ENCODE measurements at places on chromosomes 2 and 18.

GRCh38 chr2:111638274-111638877 is 245.6 kb downstream of the ANAPC1 start:
- no peak for DNase-seq

DNA sequence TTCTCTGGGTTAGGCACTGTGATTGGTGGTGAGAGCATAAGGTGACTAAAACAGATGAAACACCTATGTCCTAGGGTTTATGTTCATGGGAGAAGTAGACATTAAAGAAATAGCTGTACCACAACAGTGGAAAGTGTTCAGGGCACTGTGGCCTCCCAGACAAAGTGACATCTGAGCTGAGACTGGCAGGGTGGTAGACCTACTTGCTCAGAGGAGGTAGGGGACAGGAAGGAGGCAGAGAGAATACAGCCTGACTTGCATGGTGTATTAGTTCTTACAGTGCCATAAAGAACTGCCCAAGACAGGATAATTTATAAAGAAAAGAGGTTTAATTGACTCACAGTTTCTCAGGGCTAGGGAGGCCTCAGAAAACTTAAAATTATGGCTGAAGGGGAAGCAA is 82.6 kb downstream of the MAPRE2 start:
- DNase-seq = no peak

GRCh38 chr2:34368304-34368703 is 769.2 kb upstream of the FAM98A start:
- DNase-seq = no peak

DNA sequence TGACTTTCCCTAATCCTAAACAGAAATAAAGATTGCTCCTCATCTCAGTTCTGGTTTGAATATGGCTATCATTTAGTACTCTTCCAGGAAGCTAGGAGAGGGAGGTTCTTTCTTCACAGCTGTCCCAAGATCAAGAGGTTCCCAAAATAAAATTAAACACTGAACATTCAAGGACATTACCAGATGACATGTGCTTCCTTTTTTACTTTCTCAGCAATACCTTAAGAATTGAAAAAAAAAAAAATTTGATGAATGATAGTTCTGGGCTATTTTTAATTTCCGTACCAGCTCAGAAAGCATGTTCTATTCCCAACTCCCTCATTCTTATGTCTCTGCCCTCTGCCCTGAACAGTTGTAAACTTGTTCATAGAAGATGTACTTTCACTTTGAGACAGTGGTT is 61.7 kb upstream of the MYL1 start:
- DNase-seq = no peak

GRCh38 chr2:105570757-105571156 is 171.9 kb upstream of the FHL2 start:
- no peak for DNase-seq

DNA sequence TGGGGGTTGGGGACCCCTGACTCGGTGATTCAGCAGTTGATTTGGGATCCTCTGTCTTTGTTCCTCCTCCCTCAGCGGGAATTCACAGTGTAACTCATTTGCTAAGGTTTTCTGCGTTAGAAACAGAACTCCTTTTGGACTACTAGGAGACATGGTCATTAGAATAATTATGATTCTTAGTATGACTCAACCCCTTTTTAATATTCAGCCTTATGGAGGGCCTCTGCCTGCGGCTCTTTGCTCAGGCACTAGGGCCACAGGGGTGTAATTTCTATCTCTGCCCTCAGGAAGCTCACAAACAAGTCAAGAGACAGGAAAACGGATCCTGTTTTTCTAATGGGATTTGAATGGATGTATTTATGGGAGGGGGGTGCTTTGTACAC is 117.4 kb downstream of the SPTBN1 start:
- no peak for DNase-seq

GRCh38 chr2:9847140-9847539 is 3.9 kb downstream of the TAF1B start:
- DNase-seq = no peak

DNA sequence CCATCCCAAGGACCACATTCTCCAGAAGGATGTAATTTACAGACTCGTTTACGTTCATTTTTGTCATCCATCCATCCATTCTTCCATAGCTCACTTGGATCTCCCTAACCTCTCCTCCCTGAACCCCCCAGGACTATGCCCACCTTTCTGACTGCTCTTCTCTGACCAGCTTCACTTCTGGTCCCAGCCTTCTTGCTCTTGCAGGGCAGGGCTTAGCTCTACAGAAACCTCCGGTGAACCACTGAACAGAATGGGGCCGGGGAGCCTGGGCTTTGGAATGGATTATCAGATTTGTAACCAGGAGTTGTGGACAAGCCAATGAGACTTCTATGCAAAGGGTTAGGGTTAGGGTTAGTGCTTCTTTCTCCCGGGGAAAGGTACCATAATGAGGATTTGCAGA is 95.0 kb downstream of the TGFA start:
- no peak for DNase-seq

DNA sequence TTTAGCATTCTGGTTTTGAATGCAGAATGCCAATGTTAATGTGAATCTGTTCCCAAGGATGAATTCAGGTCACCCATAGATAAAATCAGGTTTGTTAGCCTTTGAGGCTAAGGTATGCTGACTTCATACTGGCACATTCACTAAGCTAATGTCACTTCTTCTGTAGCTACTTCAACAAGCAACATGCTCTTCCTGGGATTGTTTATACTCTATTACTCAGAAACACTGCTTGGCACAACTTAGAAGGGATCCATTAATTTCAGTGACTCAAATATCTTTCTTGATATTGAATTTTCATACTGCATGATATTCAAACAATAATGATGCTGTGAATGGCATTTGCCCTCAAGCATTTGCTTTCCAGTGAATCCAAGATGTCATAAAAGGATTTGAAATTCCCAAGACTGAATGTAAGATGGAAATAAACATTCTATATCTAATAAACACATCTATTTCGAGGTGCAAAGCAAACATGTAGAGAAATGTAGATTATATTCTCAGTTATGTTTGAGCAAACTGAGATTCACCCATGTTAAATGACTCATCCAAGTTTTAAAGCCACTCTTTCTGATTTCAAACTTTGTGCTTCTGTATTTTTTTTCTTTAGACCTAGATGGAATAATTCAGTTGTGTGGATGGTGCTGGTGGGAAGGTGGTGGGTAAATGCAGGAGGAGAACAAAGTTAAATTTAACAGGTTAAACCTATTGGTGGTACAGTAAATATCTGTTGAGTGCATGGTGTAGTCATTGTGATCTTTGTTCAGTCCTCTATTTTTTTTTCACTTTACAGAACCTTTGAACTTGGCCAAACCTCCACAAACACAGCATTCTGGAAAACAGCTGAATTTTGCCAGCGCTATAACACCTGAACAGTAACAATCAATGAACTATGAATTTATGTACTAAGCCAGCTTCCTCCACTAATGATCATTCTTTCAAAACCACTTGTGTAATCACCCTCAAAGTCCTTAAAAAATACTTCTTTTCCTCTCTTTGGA is 162.1 kb upstream of the XIRP2 start:
- no peak for DNase-seq

DNA sequence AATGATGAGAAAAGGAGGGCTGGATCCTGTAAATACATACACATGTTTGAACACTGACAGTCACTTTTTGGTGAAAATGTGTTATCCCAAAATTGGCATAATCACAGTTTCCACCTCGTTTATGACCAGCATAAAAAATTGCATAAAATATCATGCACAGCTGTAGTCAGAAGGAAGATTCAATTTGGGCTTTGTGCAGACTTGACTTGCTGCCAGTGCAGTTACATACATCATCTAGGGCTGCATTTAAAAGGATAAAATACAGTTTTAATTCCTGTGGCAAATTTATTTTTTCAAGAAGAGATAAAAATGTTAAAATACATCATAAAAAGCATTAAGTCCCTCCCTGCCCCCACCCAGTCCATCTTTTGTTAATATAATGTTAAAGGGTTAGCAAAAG is 103.8 kb downstream of the VWC2L start:
- DNase-seq = no peak

Measured in dorsolateral prefrontal cortex (tissue), 122 donors.